Stimulated activated CD8-positive, alpha-beta memory T cell treated with anti-CD3 and anti-CD28 coated beads, Interleukin-7, amount 100 ng/mL, for 1 hour (primary cell): ENCODE measurements at places on chromosomes 11 and 22.

- no peak for DNase-seq
These were observed 93.2 kb upstream of the OR4B1 start for GRCh38 chr11:48123254-48123875.

DNA sequence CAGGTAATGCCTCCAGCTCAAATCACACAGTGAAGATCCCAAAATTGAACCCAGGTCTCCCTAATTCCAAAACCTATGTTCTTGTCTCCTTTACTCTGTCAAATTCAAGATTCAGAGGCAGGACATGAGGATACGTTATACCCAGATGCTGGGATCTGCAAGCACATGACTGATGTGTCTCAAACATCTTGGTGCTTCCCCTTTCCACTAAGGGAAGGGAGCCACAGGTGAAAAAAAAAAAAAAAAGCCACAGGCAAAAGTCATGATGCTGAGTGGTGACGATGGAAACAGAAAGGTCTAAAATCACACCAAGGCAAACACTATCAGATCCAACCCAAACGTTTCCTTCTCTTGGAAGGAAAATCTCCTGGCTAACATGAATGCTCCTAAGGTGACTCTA lies 24.0 kb downstream of the ABTB2 start:
- no peak for DNase-seq

DNA sequence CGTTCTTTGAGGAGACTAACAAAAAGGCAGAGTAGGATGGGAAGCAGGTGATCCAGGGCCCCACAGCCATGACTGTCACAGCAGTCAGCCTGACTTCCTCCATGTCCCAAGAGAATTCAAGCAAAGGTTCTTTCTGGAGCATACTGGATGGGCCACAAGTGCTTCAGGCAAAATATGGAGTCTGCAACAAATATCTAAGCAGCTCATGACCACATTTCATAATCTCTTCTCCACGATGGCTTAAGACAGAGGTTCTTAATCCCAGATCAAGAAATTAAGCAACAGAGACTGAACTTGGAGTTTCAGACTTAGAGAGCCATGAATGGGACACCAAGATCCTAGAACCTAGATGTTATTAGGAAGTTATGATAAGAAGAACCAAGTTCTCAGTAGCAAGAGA lies 31.6 kb downstream of the GUCY1A2 start:
- DNase-seq = no peak

DNA sequence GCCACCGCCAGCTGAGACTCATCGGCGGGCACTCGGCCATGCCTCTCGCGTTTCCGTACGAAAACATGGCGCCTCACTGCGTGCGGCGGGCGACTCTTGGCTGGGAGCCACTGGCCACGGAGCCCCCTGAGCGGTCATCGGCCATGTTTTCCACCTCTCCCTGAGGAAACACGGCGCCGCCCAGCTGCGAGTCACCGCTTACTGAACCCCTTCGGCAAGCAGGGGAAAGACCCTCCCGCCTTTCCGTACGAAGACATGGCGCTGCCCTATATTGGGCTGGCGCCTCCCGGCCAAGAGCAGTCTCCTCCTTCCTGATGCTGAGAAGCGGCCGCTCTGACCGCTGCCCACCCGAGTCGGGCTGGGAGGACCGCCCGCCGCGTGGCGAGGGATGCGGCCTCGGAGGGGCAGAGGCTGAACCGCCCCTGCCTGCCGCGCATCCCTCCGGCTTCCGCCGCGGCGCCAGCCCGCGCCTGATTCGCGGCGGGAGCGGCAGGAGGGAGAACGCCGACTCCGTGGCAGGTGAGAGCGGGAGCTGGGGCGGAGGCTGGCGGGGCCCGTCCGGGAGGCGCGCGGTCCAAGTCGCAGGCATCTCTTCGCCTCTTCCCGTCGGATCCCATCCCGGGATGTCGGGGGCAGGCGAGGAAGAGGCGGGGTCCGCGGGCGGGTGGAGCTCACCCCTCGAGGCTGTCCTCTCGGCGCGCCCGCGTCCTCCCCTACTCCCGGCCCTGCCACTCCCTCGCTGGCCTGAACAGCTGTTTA lies at the start of gene TCP11L1:
TSS of gene TCP11L1 (plus strand) at position 299 of the 759 bp plus-strand sequence. CDS start 4,202 bp downstream, outside the sequence.
- peak; percentile 61 for DNase-seq

- no peak for DNase-seq
These were observed 45.5 kb downstream of the CELSR1 start for GRCh38 chr22:46491946-46492345.

- no peak for DNase-seq
These were observed 30.9 kb downstream of the INSC start for GRCh38 chr11:15145615-15146014.

DNA sequence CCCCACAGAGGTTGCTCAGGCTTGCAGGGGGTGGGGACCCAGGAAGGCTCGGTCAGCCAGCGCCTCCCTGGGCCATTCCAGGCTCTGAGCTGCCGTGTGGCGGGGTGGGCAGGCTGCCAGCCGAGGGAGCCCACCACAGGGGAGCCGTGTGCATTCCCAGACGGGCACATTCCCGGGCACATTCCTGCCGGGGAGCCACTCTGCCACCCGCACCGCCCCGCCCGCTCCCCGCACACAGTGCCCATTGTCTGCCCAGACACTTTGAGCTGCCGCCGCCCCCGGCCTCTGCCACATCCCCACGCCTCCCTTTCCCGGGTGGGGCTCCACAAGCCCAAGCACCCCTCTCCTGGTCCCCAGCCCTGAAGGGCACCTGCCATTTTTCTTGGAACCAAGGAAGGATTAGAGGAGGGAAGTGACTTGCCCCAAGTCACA lies 27.4 kb downstream of the RPL3 start:
- no peak for DNase-seq

DNA sequence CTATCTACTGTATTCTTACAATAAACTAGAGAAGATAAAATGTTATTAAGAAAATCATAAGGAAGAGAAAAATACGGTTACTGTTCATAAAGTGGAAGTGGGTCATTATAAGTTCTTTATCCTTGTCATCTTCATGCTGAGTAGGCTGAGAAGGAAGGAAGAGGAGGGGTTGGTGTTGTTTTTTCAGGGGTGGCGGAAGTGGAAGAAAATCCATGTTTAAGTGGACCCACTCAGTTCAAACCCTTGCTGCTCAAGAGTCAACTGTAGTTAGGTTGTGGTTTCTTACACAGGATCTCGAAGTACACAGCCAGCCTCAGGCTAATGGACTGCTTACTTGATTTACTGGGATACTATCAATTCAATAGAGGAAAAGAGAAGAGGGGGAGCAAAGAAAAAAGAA lies 63.1 kb downstream of the PIWIL4 start:
- no peak for DNase-seq

DNA sequence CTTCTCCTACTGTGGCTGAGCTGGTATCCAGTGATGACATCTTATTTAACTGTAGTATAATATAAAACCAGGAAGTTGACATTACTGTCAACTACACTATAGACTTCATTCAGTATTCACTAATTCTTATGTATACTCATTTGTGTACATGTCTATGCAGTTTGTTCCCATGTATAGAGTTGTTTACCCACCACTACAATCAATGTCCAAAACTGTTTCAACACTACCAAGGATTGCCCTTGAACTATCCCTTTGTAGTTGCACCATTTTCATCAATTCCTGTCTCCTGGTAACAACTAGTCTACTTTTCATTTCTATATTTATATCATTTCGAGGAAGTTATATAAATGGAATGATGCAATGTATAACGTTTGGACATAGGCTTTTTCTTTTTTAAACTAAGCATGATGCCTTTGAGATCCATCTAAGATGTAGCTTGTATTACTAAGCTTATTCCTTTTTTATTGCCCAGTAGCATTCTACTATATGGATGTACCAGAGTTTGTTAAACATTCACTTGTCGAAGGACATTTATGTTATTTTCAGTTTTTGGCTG lies 39.2 kb downstream of the TMEM135 start:
- no peak for DNase-seq
